Brain microvascular endothelial cell (primary cell): ENCODE measurements at places on chromosomes 1 and 21.

GRCh38 chr1:15244813-15245212 is 2.2 kb upstream of the FHAD1 start:
- DNase-seq, result no peak

GRCh38 chr1:172472495-172472894 is 28.6 kb upstream of the PIGC start:
- no peak for DNase-seq

GRCh38 chr1:78840453-78841271 is 165.9 kb downstream of the ADGRL4 start:
- peak; percentile 85 for DNase-seq

DNA sequence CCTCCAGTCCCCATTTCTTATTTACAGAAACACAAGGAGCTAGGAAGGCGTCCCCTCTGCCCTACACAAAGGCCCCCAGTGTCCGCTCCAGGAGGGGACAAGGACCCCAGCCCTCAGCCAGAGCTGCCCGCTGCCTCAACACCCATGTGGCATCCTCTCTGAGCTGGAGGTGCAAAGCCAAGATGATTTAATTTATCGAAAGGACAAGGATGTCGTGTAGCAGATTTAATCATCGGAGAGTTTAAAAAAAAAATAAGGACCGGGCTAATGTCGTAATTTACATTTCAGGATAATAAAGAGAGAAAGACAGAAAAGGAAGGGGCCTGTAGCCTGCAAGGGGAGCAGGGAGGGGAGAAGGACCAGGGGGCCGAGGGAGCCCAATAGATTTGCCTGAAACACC is 68.3 kb upstream of the CASZ1 start:
- no peak for DNase-seq

- DNase-seq, result no peak
Measured at GRCh38 chr1:42125552-42125951, 27.7 kb upstream of the GUCA2B start.
